ENCODE measurements at places on chromosomes 6 and 20. TPM values are rescaled to one million over a fixed set of nuclear protein-coding genes. Genes with fewer than 3 reads are reported as not detected.

Gene TPD52L1
- 29.5 TPM for total RNA-seq

Gene EYS
- not detected for total RNA-seq

Gene TSHZ2
- 6.9 TPM for total RNA-seq

Gene SUMO4
- total RNA-seq, result 0.51 TPM

Gene ERVFRD-1
- 0.09 TPM for total RNA-seq

Gene RAB23
- total RNA-seq, result 11.8 TPM

Gene RAD21L1
- not detected for total RNA-seq

Gene RNF144B
- 11.9 TPM for total RNA-seq

Gene GABRR2
- total RNA-seq, result 0.40 TPM

Gene CEP43
- total RNA-seq, result 9.0 TPM

Gene E2F1
- 1.1 TPM for total RNA-seq

Gene TTPAL
- total RNA-seq, result 7.1 TPM

Gene TP53TG5
- total RNA-seq, result 0.82 TPM

Gene ABHD16B
- not detected for total RNA-seq

Gene CALHM4
- 0.26 TPM for total RNA-seq

Gene F13A1
- 77.9 TPM for total RNA-seq

Gene PNPLA1
- not detected for total RNA-seq

Gene RHAG
- 1.4 TPM for total RNA-seq

Gene WFDC5
- total RNA-seq, result not detected

Gene RIMS1
- 0.20 TPM for total RNA-seq

Gene DYNLT2
- total RNA-seq, result 0.81 TPM

Gene ISM1
- total RNA-seq, result 3.4 TPM

Gene ELOVL2
- 0.61 TPM for total RNA-seq

Gene PTCHD4
- 0.91 TPM for total RNA-seq

Gene GSTA4
- total RNA-seq, result 15.9 TPM

Gene RBM24
- total RNA-seq, result 173 TPM

Gene SCUBE3
- total RNA-seq, result 0.71 TPM

Gene NHLRC1
- 3.3 TPM for total RNA-seq

Gene MCM8
- total RNA-seq, result 6.9 TPM

Gene OTOR
- total RNA-seq, result not detected

Gene TBC1D32
- total RNA-seq, result 4.3 TPM

Gene CALHM6
- 4.1 TPM for total RNA-seq
